ENCODE measurements at places on chromosomes 1 and 21.

- H3K4me3 ChIP-seq: no peak overlapping the region
- no peak for DNase-seq
- no peak overlapping the region for H3K27ac ChIP-seq
- peaks cover 30% of the 10 kb centered on the region for H3K4me1 ChIP-seq
These were observed 45.6 kb downstream of the CHAF1B start for GRCh38 chr21:36430841-36431240.

DNA sequence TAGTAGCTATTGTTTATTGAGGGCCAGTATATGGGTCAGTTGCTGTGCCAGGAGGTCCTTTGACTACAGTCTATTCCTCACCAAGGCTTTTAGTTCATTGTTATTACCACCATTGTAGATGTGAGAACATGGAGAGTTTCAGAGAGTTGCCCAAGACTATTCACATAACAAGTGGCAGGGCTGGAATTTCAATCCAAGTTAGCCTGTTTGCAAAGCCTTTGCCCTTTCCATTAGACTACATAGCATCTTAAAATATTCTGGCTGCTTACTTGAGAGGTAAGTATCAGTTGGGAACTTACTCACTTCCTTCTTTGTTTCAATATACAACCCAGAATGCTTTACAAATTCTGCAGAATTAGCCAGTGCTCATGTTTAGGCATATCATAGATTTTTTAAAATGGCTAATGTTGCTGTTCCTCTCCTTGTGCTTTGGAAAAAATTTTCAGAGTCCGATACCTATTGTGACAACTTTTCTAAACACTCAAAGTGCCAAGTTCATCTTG is 141.2 kb downstream of the FGGY start:
- no peak overlapping the region for H3K4me3 ChIP-seq
- H3K36me3 ChIP-seq: peaks cover 5% of the 10 kb centered on the region
- no peak overlapping the region for H3K27ac ChIP-seq
- peaks cover 42% of the 10 kb centered on the region for H3K4me1 ChIP-seq
- no peaks in the 10 kb centered on the region for H3K27me3 ChIP-seq
- DNase-seq: no peak

GRCh38 chr1:158819461-158820443 is 11.4 kb upstream of the MNDA start:
- peaks cover 8% of the 10 kb centered on the region for H3K36me3 ChIP-seq
- DNase-seq: no peak
- peak overlapping the region; percentile 79 for H3K27ac ChIP-seq
- peaks cover 31% of the 10 kb centered on the region for H3K4me1 ChIP-seq
- H3K4me3 ChIP-seq: peak overlapping the region; percentile 47

DNA sequence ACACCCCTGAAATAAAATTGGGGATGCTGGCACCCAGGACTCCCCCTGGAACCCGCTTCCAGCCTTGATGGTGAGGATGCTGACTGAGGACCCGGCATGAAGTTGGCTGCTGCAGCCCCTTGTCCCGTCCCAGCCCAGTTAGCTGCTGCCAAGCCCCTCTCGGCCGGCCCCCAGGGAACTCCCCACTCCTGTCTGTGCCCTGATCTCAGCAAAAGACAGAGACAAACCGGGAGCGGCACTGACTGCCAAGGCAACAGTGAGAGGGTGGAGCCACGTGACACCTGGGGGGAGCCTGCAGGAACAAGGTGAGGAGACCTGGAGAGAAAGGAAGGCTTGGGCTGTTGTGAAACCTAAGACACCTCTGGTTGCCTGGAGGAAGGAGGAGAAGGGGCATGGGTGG is 24.7 kb downstream of the CASZ1 start:
- H3K36me3 ChIP-seq: no peaks in the 10 kb centered on the region
- no peak for DNase-seq
- no peak overlapping the region for H3K4me3 ChIP-seq
- no peaks in the 10 kb centered on the region for H3K4me1 ChIP-seq

DNA sequence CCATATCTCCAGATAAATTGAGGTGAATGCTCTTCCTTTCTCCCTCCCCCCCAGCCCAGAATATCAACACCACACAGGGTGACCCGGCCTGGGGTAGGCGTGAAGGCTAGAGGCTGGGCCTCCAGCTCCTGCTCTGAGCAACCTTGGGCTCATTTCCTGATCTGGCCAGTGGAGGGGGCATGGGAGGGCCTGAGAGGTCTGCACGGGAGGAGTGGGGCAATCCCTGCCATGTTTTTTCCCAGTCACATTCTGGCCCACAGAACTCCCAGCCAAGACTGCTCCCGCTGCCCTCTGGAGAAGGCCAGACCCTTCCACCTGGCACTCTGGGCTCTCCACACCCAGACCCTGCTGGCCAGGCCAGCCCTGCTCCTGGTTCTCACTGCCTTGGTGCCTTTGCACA is 3.9 kb downstream of the CLDN19 start:
- H3K36me3 ChIP-seq: no peaks in the 10 kb centered on the region
- no peak overlapping the region for H3K4me3 ChIP-seq
- peaks cover 6% of the 10 kb centered on the region for H3K4me1 ChIP-seq
- no peaks in the 10 kb centered on the region for H3K27me3 ChIP-seq

GRCh38 chr1:57124768-57125446 is 159.1 kb upstream of the C8B start:
- DNase-seq: no peak
- H3K4me1 ChIP-seq: no peaks in the 10 kb centered on the region
- peaks cover 4% of the 10 kb centered on the region for H3K27me3 ChIP-seq

DNA sequence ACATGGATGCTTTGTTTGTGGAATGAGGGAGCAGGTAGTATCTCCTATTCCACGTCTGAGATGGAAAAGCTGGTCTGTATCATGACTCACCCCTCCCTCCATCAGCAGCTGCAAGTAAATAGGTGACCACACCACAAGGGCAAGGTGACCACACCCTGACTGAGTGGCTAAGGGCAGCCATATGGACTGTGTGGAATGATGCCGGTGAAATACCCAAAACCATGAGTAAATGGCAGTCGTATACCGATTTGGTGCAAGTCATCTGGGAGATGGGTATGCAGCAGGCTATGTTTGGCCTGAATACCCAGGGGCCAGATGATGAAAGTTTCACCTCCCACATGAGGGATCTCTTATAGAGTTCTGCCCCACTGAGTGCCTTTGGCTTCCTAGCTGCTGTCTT is 15.8 kb upstream of the UBE2U start:
- H3K27ac ChIP-seq: no peak overlapping the region
- no peak overlapping the region for H3K4me3 ChIP-seq
- H3K27me3 ChIP-seq: no peaks in the 10 kb centered on the region
- H3K36me3 ChIP-seq: no peaks in the 10 kb centered on the region
